ENCODE measurements at places on chromosomes 3 and 15. TPM values are rescaled to one million over a fixed set of nuclear protein-coding genes. Genes with fewer than 3 reads are reported as not detected.

GRCh38 chr3:5190147-5190791 is 2.8 kb downstream of the EDEM1 start:
- H3K27me3 ChIP-seq: no peaks in the 10 kb centered on the region
- no peak for DNase-seq
- peak overlapping the region; percentile 57 for H3K4me3 ChIP-seq
- H3K36me3 ChIP-seq: peaks cover 9% of the 10 kb centered on the region
- H3K27ac ChIP-seq: no peak overlapping the region

DNA sequence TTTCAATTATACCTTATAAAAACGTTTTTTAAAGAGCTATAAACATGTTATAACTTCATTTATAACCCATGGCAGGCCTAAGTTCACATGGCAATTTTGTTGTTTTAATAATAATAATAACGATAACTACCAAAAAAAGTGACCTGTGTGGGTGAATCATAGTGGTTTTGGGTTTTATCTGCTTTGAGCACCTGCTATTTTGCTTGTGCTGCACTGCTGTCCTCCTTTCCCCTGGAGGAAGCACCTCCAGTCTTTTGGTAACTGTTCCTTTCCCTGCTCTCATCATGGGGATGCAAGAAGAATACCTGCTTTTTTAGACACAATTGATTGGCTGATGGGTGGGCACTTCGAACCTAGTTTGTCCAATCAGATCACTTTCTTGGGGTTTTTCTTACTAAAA is 388.0 kb upstream of the TBL1XR1 start:
- H3K36me3 ChIP-seq: peaks cover 16% of the 10 kb centered on the region
- no peak overlapping the region for H3K4me3 ChIP-seq
- H3K4me1 ChIP-seq: peaks cover 22% of the 10 kb centered on the region
- H3K27me3 ChIP-seq: no peaks in the 10 kb centered on the region

RAD54L2 gene
- 32.3 TPM for total RNA-seq

DNA sequence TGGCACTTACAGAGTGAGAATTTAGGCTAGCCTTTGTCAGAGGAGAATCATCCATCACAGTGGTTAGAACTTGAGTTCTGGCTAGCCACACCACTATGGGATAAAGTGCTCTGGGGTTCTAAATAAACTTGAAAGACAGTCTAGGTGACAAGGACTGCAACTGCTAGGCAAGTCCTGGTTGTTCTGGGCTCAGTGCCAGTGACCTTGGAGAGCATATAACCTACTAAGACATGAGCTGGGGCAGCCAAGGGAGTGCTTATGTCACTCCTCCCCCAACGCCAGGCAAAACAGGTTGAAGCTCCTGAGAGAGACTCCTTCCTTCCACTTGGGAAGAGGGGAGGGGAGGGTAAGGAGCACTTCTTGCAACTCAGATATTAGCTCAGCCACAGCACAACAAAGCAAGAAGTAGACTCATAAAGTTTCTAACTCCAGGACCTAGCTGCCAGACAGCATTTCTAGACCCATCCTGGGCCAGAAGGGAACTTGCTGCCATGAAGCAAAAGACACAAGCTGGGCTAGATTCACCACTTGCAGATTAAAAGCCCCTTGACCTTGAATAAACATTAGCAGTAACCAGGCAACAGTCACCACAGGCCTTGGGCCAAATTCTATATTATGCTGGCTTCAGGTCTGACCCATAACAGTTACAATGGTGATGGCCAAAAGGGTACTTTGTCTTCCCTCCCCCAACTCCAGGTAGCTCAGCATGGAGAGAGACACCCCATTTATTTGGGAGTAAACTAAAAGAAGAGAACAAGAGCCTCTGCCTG is 963.7 kb downstream of the PLOD2 start:
- DNase-seq: no peak
- H3K27ac ChIP-seq: no peak overlapping the region
- peaks cover 18% of the 10 kb centered on the region for H3K36me3 ChIP-seq
- H3K4me3 ChIP-seq: no peak overlapping the region
- no peaks in the 10 kb centered on the region for H3K4me1 ChIP-seq

DNA sequence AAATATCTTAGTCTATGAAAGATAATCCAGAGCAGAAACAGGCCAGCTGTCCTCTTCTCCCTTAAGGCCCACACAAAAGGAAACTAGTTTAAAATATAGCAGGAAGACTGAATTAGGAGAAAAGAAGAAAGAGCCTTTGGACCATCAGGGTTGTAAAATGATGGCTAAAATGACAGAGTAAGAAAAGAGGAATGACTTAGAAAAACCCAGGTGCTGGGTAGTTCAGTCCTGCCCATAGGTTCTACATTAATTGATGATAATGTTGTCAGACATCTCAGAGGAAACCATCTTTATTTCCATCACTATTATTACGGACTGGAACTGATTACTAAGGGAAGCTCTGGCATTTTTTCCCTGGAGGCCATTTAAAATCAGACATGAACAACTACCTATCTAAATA is 142.8 kb upstream of the STT3B start:
- peaks cover 48% of the 10 kb centered on the region for H3K27me3 ChIP-seq
- H3K36me3 ChIP-seq: no peaks in the 10 kb centered on the region
- no peak overlapping the region for H3K4me3 ChIP-seq
- H3K27ac ChIP-seq: no peak overlapping the region
- peaks cover 25% of the 10 kb centered on the region for H3K4me1 ChIP-seq
- DNase-seq: no peak

All from WTC11 (cell line).